ENCODE measurements at places on chromosomes 7 and 10.

- DNase-seq, result no peak
These were observed 2.8 kb downstream of the FHIP2A start for GRCh38 chr10:114824391-114824790.

GRCh38 chr7:19557726-19558465, 150.9 kb downstream of the POLR1F start:
- no peak for DNase-seq

- no peak for DNase-seq
These were observed 633.9 kb upstream of the MBL2 start for GRCh38 chr10:53406532-53406931.

DNA sequence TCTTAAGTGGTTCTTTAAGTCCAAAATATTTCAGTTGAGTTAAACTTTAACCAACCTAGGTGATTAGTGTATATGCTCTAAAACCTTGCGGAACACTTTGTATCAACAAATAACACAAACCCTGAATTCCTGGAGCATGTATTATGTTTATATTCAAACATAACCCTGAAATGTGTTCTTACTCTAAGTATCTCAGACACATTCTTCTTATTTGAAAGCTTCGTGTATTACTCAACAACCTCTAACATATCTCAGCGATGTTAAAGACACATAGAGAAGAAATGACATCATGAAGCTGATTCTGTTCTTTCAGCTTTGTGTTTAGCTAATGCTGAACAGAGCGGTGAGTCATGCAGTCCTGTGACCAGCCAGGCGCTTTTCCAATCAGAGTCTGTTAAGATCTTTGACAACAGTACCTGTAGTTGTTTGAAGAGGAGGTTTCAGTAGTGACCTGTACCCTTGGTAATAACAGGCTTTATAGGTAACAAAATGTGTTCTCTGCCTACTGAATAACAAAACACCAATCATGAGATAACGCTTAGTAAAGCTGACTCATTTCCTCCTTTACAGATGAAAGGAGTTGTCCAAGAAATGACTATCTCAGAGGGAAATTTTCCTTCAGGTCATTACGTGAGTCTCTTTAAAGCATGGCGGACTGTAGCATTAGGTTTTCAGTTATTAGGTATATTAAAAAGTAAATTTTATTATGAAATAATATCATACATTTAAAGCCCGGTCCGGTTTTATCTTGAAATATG, 67.3 kb upstream of the KLF6 start:
- DNase-seq, result peak; percentile 83

DNA sequence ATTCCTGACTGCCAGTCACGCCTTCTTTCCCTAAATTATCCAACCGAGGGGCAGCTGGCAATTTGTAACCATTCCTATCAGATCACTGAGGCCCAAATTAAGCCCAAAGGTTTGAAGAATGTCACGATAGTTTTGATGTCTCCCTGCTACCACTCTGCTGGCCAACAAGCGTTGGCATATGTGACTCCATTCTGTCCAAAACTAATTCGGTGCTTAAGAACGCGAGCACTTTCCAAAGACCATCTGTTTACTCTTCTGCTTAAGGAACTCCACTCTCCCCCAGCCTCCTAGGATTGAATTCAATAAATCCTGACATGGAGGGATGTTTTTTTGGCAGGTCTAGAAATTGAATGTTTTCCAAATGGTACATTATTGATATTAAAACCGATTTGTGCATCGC, 131.5 kb upstream of the CTBP2 start:
- no peak for DNase-seq

GRCh38 chr10:75904499-75905283, 473.3 kb downstream of the LRMDA start:
- DNase-seq, result no peak

DNA sequence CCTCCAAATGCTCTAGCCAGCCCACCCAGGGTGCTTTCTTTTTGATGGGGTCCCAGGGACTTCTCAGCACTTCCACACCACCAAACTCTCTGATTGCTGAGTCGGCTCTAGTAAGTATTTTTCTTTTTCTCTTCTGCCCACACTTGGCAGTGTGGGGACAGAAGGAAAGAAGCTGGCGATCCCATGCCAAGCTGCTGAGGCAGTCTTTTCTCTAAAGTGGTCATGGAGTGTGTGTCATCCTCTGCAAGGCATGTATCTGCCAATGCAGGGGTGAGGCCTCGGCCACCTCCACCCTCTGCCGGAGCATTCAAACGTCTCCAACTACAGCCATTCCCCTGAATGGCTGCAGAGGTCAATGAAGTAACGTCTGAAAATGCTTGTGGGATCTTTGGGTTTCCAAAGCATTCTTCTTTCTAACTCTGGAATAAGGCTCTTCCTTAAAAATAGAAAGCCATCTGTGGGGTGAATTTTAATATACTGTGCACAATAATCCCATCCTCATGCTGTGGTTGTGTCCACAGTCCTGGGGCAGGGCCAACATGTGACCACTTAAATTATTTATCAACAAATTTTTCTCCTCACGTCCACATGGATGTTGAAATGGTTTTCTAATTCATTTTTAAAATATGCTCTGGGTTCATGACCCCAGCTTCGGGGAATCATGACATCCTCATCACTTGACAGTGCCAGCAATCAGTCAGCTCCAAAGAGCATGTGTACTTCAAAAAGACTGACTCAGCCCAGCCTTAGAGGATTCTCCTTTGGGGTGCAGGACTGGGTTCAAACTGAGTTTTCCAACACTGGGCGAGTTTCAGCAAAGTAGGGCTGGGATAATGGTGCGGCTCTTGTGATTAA, 171.3 kb upstream of the ITGB1 start:
- DNase-seq, result no peak

DNA sequence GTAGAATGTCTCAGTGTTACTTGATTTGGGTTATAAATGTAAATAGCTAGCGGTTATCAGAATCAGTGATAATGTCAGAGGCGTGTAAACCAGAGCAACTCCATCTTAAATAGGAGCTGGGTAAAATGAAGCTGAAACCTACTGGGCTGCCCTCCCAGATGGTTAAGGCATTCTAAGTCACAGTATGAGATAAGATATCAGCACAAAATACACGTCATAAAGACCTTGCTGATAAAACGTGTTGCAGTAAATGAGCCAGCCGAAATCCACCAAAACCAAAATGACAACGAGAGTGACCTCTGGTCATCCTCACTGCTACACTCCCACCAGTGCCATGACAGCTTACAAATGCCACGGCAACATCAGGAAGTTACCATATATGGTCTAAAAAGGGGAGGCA, 172.3 kb downstream of the CHRM2 start:
- DNase-seq, result no peak

DNA sequence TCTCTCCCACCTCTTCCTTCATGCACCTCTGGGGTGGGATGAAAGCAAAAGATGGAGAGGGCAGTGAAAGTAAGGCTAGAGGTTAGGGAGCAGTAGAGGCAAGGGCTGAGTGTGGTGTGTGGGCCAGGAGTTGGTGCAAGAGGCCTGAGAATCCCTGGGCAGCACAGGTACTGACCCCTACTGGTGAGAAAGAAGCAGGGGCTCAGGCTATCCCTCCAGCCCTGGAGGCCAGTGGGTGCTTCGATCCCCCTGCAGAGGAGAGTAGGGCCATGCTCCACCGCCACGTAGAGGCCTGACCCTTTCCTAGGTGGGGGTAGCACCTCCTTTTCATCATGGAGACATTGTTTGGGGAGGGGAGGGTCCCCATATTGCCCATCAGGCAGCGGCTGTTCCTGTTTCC, 9.8 kb downstream of the CDHR1 start:
- DNase-seq, result no peak

DNA sequence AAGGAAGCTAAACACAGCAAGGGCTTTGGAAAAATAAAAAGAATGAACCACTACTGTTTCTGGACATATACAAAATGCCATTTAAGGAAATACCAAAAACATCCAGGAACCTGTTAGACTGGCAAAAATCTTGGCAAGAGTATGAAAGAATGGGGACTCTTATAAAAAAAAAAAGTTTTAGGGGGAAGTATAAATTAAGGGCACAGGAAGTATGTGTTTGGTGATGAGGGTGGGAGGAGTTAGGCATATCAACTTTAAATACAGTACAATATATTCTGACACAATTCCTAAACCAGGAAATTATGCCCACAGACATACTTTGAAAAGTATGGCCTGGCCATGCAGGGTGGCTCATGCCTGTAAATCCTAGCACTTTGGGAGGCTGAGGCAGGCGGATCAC, 74.2 kb downstream of the WAPL start:
- no peak for DNase-seq

GRCh38 chr7:36827726-36828703, 103.7 kb upstream of the AOAH start:
- no peak for DNase-seq

DNA sequence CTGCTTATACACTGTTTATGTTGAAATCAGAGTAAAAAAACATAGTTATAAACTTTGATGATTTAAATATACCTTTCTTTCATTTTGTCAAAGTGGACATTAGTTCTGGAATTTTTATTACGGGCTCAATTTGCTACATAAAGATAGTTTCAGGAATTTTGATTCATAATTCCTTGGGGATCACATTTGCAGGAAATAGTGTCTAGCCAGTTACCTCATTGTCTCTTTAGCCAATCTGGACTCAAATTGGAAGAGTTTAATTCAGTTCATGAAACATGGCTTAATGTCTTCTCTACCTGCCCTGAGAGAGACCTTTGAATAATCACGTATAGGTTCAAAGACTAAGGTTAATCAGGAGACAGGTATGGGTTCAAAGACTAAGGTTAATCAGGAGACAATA, 262.6 kb downstream of the HGF start:
- DNase-seq, result no peak

GRCh38 chr10:7491949-7492659, 81.3 kb upstream of the SFMBT2 start:
- no peak for DNase-seq

DNA sequence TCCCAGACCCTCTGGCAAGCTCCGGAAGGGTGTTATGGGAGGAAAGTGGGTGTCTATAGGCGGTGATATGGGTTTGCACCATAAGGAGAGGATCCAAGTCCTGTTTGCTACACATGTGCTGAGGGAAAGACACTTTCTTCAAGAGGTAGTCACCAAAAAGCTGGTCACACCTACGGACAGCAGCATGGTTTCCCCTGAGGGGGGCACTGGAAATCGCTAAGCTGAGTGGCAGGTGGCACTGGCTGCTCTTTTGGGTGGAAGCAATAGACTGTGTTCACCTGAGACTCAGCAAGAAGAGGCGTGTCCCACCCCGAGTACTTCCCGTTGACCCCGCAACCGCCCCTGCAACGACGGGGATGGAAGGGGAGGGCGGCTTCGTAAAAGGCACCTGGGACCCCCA, 1.8 kb upstream of the FOXI2 start:
- DNase-seq, result no peak

GRCh38 chr10:76916536-76916935, 721.1 kb downstream of the KCNMA1 start:
- DNase-seq, result no peak

GRCh38 chr7:135775230-135775629, 26.6 kb upstream of the FAM180A start:
- no peak for DNase-seq

GRCh38 chr10:92239151-92239599, 51.7 kb downstream of the CPEB3 start:
- DNase-seq, result no peak

DNA sequence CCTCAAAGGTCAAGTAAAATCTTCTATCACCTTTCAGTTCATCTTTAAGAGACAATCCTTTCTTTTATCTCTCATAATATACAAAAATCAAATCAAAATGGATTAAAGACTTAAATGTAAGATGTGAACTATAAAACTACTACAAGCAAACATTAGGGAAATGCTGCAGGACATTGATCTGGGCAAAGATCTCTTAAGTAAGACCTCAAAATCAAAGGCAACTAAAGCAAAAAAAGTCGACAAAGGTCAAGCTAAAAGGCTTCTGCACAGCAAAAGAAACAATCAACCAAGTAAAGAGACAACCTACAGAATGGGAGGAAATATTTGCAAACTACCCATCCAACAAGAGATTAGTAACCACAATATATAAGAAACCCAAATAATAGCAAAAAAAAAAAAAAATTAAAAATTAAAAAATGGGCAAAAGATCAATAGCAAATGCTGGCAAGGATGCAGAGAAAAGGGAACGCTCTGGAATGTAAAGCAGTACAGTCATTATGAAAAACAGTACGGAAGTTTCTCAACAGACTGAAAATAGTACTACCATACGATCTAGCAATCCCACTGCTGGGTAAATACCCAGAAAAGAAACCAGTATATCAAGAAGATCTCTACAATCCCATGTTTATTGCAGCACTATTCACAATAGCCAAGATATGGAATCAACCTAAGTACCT, 41.7 kb downstream of the TNPO3 start:
- DNase-seq, result no peak

GRCh38 chr10:20040012-20040411, 223.8 kb downstream of the PLXDC2 start:
- DNase-seq, result no peak

GRCh38 chr7:80145780-80146422, 11.3 kb downstream of the GNAI1 start:
- no peak for DNase-seq

GRCh38 chr7:140080919-140081318, 18.2 kb upstream of the PARP12 start:
- no peak for DNase-seq

- DNase-seq, result no peak
These were observed 27.8 kb downstream of the KCNMA1 start for GRCh38 chr10:77609781-77610272.

- no peak for DNase-seq
These were observed at the start of gene SLC29A4 for GRCh38 chr7:5282543-5283316. SLC29A4 (plus strand) TSS chr7:5282943; CDS start chr7:5287817, 4,874 bp downstream.

- no peak for DNase-seq
These were observed 110.3 kb upstream of the ANLN start for GRCh38 chr7:36279200-36279925.

DNA sequence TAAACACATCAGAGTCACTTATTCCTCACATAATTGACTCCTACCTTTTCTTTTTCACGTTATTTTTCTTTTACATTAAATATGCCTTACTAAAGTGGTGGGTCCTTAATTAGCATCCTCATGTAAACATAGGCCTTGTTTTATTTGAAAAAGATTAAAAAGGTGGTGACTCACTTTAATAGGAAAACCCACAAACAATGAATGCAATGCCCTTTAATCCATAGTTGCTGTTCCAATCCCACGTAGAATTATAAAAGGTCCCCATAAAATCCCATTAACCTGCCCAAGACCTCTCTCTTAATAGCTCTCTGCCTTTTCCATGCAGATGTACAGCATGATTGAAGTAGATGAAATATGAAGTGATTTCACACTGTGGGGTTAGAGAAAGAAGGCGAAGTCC, 32.2 kb downstream of the SLC16A12 start:
- no peak for DNase-seq

DNA sequence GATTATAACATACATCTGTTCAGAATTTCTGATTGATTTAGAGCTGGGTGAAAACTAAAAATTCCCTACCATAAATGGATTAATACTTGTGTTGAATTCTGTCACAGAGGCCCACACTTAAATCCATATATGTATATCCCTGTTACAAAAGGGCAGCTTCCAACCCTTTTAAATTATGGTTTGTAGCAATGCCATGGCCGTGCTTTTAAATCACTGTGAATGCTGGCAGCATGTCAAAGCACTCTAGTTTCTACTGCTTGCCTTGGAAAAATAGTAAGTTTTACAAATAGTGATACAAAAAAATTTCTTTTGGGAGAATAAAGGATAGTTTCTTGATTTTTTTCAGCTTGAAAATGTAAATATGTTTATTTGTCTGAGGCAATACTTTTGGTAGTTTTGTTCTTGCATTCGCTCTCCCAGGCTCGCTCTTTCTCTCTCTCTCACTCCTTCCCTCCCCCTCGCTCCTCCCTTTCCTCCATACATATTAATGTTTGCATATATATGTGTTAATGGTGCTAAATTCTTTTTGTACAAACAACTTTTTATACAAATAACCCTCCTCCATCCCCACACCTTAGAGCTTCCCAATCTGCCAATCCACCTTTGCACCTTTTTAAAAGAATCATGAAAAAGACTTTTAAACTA, 29.8 kb downstream of the TES start:
- no peak for DNase-seq

- no peak for DNase-seq
These were observed 49.4 kb upstream of the CTBP2 start for GRCh38 chr10:125209591-125210355.
